ENCODE measurements at places on chromosomes 4 and X. TPM values are rescaled to one million over a fixed set of nuclear protein-coding genes. Genes with fewer than 3 reads are reported as not detected.

DNA sequence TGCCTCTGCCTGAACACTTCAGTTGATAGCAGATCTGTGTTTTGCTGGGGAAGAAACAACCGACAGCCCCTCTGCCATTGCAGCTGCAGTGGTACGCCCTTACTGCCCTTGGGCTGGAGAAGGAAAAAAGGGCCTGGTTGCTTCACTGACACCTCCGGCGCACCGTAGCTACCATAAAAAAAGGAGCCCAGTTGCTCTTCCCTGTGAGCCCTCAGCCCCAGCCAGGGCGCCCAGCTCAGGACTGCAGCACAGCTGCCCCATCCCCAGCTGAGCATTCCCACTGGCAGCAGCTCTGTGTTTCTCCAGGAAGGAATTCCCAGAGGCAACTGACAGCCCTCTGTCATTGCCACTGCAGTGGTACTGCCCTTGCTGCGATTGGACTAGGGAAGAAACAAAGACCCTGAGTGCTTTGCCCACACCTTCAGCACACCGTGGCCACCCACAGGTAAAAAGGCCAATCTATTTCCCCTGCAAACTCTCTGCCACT is 142.7 kb downstream of the DKK2 start:
- no peaks in the 10 kb centered on the region for H3K36me3 ChIP-seq
- no peak overlapping the region for H3K27ac ChIP-seq
- H3K4me3 ChIP-seq = no peak overlapping the region
- no peaks in the 10 kb centered on the region for H3K4me1 ChIP-seq

- no peaks in the 10 kb centered on the region for H3K27me3 ChIP-seq
- H3K4me3 ChIP-seq = no peak overlapping the region
- no peak for DNase-seq
- H3K36me3 ChIP-seq = no peaks in the 10 kb centered on the region
- H3K4me1 ChIP-seq = no peaks in the 10 kb centered on the region
Observed at GRCh38 chrX:72498782-72499181, 73.9 kb downstream of the HDAC8 start.

DNA sequence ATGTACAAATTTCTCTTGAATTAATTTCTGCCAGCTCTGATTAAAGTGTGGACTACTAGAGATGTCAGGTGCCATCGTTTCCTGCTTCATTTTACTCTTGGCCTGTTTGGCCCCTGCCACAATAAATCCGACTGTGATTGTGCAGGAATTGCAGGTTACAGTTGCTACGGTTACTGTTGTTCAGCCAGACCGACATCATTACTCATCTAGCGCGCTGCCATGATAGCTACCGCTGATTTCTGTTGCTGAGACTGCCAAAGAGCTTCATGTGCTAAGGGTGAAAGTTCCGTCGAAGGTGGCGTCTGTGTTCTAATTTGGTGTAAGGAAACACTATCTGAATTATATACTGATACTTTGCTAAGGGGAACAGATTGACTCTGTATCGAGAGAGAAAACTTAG is 22.1 kb downstream of the SLIT2 start:
- H3K36me3 ChIP-seq = no peaks in the 10 kb centered on the region
- no peak for DNase-seq
- H3K4me1 ChIP-seq = no peaks in the 10 kb centered on the region
- H3K27me3 ChIP-seq = no peaks in the 10 kb centered on the region

DNA sequence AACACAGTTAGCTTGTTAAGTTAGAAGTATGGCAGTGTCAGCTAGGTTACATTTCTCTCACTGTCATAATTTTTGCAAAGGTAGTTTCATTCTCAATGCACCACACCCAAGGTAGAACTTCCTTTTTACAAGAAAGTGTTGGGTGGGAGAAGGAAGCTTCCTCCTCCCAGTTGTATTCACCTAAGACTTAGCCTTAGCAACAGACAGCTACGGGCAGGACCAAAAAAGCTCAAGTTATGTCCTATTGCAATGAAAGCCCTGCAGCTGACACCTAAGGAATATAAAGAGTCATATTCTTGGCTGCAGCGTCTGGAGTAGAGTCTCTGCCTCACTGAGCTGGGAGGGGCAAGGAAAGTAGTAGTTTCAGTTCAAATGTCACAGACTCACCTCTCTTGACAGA is 25.1 kb upstream of the PRDM8 start:
- no peaks in the 10 kb centered on the region for H3K36me3 ChIP-seq
- no peak overlapping the region for H3K4me3 ChIP-seq
- H3K27ac ChIP-seq = no peak overlapping the region
- no peaks in the 10 kb centered on the region for H3K4me1 ChIP-seq
- no peaks in the 10 kb centered on the region for H3K27me3 ChIP-seq
- DNase-seq = no peak

GRCh38 chr4:139769364-139769763 is 103.7 kb downstream of the MGST2 start:
- DNase-seq = no peak
- H3K36me3 ChIP-seq = no peaks in the 10 kb centered on the region
- H3K4me3 ChIP-seq = no peak overlapping the region
- H3K27me3 ChIP-seq = no peaks in the 10 kb centered on the region

DNA sequence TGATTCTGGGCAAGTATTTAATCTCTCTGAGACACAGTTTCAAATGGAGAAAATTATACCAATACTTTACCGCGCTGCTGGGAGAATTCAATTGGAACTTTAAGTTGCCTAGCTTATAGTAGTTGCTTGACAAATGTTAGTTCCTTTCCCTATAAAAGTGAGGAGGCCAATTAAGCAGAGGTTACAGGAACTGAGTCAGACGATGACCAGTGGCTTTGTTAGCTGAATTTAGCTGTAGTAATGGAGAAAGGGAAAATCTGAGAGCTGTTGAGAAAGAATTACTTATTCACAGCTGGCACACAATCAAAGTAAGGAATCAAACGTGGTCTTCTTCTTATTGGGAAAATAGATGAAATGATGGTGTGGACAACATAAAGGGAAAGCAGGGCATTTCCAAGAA is 29.6 kb downstream of the SMARCA1 start:
- no peak overlapping the region for H3K4me3 ChIP-seq
- no peak for DNase-seq
- H3K36me3 ChIP-seq = peaks cover 15% of the 10 kb centered on the region
- no peaks in the 10 kb centered on the region for H3K27me3 ChIP-seq
- H3K4me1 ChIP-seq = no peaks in the 10 kb centered on the region

DNA sequence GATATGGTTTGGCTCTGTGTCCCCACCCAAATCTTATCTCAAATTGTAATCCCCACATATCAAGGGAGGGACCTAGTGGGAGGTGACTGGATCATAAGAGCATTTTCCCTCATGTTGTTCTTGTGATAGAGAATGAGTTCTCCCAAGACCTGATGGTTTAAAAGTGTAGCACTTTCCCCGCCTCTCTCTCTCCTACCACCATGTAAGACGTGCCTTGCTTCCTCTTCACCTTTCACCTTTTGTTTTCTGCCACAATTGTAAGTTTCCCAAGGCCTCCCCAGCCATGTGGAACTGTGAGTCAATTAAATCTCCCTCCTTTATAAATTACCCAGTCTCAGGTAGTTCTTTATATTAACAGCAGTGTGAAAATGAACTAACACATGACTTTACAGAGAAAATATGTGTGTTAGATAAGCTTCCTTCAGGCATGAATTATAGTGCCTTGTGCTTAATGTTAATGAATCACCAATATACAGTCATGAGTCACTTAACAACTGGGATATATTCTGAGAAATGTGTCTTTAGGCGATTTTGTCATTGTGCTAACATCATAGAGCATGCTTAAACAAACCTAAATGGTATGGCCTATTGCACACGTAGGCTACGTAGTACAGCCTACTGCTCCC is 37.9 kb downstream of the PDGFC start:
- no peaks in the 10 kb centered on the region for H3K27me3 ChIP-seq
- H3K4me1 ChIP-seq = peaks cover 8% of the 10 kb centered on the region
- no peaks in the 10 kb centered on the region for H3K36me3 ChIP-seq
- no peak for DNase-seq
- no peak overlapping the region for H3K4me3 ChIP-seq
- H3K27ac ChIP-seq = no peak overlapping the region

GRCh38 chr4:84366161-84366560 is 132.9 kb downstream of the NKX6-1 start:
- no peak for DNase-seq
- no peak overlapping the region for H3K4me3 ChIP-seq
- no peaks in the 10 kb centered on the region for H3K36me3 ChIP-seq
- no peaks in the 10 kb centered on the region for H3K4me1 ChIP-seq
- H3K27me3 ChIP-seq = peaks cover 12% of the 10 kb centered on the region

GRCh38 chr4:60463857-60464502 is 736.1 kb upstream of the ADGRL3 start:
- H3K4me1 ChIP-seq = no peaks in the 10 kb centered on the region
- no peaks in the 10 kb centered on the region for H3K36me3 ChIP-seq
- H3K27me3 ChIP-seq = no peaks in the 10 kb centered on the region

- H3K27me3 ChIP-seq = no peaks in the 10 kb centered on the region
- H3K36me3 ChIP-seq = peaks cover 19% of the 10 kb centered on the region
- DNase-seq = no peak
Observed at GRCh38 chr4:78510681-78511080, 40.9 kb upstream of the ANXA3 start.

- H3K36me3 ChIP-seq = no peaks in the 10 kb centered on the region
- no peak for DNase-seq
- no peaks in the 10 kb centered on the region for H3K27me3 ChIP-seq
- no peak overlapping the region for H3K4me3 ChIP-seq
- H3K4me1 ChIP-seq = no peaks in the 10 kb centered on the region
- no peak overlapping the region for H3K27ac ChIP-seq
Observed at GRCh38 chr4:139873111-139873860, 207.7 kb downstream of the MGST2 start.

DNA sequence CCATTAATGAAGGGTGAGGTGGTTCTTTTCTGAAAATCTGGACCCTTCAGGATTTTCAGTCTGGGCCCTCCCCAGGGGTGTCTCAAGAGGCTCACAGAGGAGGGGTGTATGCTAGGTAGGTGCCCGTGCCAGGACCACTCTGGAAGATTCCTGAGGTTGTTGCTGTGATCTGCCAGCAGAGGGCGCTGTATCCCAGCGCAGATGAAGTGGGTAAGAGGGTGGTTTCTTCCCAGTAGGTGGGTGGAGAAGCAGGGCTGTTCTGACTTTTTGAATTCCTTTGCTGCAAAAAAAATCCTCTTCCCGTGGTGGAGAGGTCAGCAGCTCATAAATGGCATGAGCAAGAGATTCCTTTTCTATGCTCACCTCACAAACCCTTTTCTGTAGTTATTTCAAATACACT is 51.1 kb downstream of the SCML1 start:
- no peak overlapping the region for H3K4me3 ChIP-seq
- H3K27ac ChIP-seq = no peak overlapping the region
- no peaks in the 10 kb centered on the region for H3K4me1 ChIP-seq
- no peaks in the 10 kb centered on the region for H3K36me3 ChIP-seq
- peak; percentile 70 for DNase-seq
- no peaks in the 10 kb centered on the region for H3K27me3 ChIP-seq

DNA sequence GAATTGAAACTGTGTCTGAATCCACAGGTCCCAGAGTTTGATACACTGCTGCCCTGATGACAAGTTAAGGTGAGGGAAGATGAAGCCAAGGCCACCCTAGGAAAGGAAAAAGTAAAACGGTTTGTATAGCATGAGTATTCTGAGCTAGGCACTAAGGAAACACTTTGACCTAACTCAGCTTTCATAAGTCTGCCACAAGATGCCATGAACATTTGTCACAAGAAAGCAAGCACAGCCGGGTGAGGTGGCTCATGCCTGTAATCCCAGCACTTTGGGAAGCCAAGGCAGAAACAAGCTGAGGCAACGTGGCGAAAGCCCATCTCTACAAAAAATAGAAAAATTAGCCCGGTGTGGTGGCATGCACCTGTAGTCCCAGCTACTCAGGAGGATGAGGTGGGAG is 34.2 kb downstream of the ELOVL6 start:
- peaks cover 20% of the 10 kb centered on the region for H3K36me3 ChIP-seq
- no peak overlapping the region for H3K27ac ChIP-seq
- H3K27me3 ChIP-seq = no peaks in the 10 kb centered on the region
- peaks cover 5% of the 10 kb centered on the region for H3K4me1 ChIP-seq
- DNase-seq = no peak
- no peak overlapping the region for H3K4me3 ChIP-seq

DNA sequence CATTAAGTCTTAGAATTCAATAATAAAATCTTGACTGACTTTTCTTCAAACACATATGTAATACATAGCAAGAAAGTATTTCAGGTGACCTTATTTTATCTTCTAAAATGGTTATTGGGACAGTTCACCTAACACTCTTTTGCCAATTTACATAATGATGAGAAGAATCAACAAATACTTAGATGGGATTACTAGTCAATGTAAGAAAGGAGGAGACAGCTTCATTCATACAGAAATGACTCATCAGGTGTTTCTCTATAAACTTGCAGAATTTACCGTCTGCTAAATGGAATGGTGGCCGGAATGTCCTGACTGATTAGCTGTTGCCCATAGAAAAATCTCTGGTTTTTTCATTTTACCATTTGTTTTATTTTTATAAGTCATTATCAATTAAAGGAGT is 115.0 kb upstream of the ETNPPL start:
- H3K4me3 ChIP-seq = no peak overlapping the region
- H3K4me1 ChIP-seq = peaks cover 24% of the 10 kb centered on the region
- H3K27ac ChIP-seq = no peak overlapping the region
- no peaks in the 10 kb centered on the region for H3K36me3 ChIP-seq
- no peaks in the 10 kb centered on the region for H3K27me3 ChIP-seq
- DNase-seq = no peak

DNA sequence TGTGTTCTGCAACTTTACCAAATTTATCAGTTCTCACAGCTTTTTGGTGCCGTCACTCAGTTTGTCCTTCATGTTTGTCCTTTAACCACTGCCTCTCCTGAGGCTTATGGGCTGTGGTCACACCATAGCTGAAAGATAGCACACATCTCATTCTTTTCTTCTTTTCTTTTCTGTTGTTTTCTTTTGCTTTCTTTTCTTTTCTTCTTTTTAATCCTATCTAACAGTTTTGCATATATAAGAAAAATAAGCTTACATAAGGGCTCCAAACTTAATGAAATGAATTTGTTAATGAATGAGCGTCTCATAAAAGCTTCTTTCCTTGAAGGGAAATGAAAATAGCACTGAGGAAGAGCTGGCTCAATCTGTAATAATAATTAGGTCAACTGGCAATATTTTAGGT is 1061.2 kb downstream of the PCDH18 start:
- H3K27ac ChIP-seq = no peak overlapping the region
- H3K36me3 ChIP-seq = no peaks in the 10 kb centered on the region
- H3K27me3 ChIP-seq = no peaks in the 10 kb centered on the region
- no peak for DNase-seq

DNA sequence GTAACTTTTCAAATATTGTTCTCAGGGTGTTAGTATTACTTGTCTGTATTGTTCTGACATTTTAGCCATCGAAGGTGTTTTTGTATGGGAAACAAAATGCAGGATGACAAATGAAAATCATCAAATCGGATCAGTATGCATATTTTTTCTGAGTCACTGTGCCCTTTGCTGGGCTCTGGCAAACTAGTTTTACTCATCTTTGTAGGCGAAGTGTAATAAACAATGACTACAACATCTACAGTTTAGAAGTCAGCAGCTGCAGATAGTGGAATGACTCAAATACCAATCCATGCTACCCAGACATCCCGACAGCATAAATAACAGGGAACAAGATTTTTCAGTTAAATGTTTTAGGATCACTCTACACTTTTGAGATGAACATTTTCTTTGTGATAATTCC is 557.3 kb upstream of the TENM3 start:
- H3K27me3 ChIP-seq = no peaks in the 10 kb centered on the region
- H3K27ac ChIP-seq = no peak overlapping the region
- no peak overlapping the region for H3K4me3 ChIP-seq
- H3K36me3 ChIP-seq = no peaks in the 10 kb centered on the region
- DNase-seq = no peak

Gene RTL3
- not detected for total RNA-seq

Gene ADGRG4
- not detected for total RNA-seq

Gene FAM184B
- total RNA-seq = 0.02 TPM

Gene TKTL2
- total RNA-seq = not detected

Gene VCX3A
- not detected for total RNA-seq

Gene POU3F4
- total RNA-seq = not detected

Gene CENPVL2
- total RNA-seq = not detected

Gene SMIM10L2A
- not detected for total RNA-seq

Gene CYTL1
- total RNA-seq = 6.6 TPM

Gene SPIN3
- 9.7 TPM for total RNA-seq

Measured in SJCRH30 (cell line).